ENCODE measurements at places on chromosomes 7 and 10.

DNA sequence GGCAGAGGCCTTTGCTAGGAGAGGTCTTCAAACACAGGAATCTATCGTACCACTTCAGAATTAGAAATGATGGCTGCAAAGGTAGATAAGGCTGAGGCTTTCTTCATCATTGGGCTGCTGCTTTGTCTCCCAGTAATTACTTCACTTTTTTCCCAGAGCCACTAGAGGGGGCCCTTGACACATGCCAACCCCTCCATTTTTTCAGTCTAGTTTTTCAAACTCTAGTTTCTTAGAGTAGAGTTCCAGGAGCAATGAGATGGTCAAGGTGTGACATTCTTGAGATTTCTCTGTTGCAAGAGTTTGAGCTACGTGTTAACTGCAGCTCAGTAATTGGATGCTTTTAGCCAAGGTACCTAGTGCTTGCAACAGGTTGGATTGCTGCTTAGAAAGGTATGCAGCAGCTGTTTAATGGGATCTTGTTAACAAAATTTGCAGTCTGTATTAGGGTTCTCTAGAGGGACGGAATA lies 33.8 kb upstream of the RBM20 start:
- DNase-seq: no peak

DNA sequence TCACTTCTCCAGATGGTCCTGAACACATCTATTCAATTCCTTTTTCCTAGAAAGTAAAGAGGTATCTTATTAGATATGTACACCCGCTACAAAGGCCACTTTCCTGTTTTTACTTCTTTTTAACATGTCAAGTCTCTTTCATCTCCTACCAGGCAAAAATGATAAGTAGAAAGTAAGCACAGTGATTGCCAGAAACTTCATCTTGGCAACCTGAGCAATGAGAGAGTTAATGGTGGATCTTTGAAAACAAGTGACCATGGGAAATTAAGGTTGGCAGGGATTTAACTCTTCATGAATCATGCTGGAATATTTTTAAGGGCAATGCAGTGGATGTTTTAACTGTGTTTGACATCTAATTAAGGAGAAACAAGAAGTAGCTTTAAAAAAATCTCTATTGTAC lies 2.7 kb downstream of the SEMA3A start:
- no peak for DNase-seq

GRCh38 chr10:18619016-18619415 lies 32.4 kb downstream of the NSUN6 start:
- no peak for DNase-seq

GRCh38 chr7:133540096-133540860 lies 287.4 kb downstream of the EXOC4 start:
- DNase-seq: no peak

DNA sequence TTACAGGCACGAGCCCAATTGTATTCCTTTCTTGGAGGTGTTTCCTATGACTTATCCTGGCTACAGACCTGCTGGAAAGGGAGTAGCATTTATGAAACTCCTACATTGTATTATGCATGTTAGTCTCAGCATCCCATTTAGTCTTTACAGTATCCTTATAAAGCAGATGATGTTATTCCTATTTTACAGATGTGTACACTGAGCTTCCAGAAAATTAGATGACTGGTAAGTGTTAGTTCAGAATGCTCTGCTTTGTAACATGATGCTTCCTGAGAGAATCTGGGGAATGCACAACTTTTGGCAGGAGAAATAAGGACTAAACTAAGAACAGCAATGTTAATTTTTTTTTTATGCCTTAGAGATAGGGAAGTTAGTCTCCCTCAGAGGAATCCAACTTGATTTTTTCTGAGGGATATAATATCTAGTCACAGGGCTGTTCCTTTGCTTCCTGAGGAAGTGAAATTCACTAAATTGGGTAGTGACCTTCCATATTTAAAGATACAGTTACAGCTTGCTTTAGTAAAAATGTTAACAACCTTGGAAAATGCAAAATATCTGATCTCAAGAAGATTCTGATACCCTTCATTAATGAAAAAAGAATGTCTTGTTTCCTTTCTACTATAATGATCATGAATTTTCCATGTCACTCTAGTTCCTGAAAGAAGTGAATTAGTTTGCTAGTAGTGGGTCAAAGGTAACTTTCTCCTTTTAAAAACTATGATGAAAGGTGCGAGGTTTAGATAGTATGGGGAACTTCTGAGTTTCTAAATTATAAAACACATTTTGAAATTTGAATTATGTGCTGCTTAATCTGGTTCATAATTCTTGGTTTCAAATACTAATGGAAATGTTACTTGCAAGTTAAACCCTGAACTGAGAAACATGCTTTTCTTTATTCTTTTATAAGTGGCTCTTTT lies 194.0 kb upstream of the PRPS1L1 start:
- DNase-seq: no peak

DNA sequence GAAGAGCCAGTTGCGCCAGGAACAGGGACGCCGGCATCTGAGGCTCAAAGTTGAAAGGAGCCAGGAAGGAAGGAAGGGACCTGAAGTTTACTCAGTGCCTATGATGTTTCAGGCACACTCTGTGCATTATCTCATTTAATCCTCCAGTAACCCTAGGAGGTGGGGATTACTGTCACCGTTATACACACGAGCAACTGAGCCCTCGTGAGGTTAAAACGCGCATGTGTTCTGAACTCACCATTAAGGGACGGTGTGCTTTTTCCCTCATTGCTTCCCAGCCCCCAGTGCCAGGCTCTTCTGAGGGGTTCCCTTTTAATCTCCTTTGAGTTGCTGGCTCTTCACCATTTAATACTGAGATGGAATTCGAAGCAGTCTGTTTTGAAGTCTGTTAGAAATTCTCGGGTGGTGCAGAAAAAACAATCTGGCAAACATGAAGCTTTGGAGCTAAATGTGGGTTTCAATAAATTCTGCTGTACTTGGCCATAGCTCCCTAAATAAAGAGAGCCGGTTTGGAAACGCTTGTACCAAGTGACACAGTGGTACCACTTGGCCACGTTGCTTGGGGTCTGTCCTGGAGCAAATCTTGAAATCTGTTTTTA lies 102.2 kb downstream of the TAX1BP1 start:
- DNase-seq: no peak

- DNase-seq: no peak
These were observed 180.2 kb upstream of the CACNA2D1 start for GRCh38 chr7:82623812-82624211.

DNA sequence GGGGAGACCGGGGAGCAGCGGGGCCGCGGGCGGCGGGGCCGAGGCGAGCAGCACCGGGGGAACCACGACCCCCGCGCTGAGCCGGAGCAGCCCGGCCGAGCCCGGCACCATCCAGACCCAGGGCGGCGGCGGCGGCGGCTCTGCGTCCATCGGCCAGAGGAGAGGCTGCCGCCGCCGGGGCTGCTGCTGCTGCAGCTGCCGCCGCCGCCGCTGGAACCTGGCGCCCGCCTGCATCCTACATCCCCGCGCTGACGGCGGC lies 190 bp downstream of the TCERG1L start:
- no peak for DNase-seq

GRCh38 chr7:80139236-80139635 lies 4.6 kb downstream of the GNAI1 start:
- no peak for DNase-seq

DNA sequence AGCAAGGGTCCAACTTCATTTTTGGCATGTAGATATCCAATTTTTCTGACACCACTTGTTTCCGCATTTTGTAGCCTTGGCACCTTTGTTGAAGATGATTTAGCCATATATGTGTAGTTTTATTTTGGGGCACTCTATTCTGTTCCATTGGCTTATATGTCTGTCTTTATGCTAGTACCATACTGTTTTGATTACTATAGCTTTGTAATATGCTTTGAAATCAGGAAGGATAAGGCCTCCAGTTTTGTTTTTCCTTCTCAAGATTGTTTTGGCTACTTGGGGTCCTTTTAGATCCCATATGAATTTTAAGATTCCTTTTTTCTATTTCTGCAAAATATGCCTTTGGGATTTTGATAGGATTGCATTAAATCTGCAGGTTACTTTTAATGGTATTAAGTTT lies 9.5 kb upstream of the BTBD16 start:
- DNase-seq: no peak

- no peak for DNase-seq
These were observed 5.5 kb upstream of the OPN4 start for GRCh38 chr10:86648704-86649427.

DNA sequence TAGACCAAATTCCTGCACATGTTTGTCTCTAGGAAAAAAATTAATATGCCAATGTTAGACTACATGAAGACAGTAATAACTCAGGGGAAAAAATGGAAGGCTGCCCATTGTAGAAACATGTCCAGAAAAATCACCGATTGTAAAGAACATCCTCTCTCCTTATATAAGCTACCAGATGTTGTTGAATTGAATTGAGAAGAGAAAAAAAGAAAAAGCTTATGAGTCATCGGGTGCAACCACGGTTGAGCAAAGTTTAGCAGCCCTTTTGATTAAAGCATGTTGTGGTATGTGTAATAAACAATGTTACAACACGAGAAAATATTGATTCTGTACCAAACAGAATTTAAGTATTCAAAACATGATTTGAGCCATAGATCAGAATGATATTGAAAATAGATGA lies 102.3 kb upstream of the ARHGAP21 start:
- DNase-seq: no peak

DNA sequence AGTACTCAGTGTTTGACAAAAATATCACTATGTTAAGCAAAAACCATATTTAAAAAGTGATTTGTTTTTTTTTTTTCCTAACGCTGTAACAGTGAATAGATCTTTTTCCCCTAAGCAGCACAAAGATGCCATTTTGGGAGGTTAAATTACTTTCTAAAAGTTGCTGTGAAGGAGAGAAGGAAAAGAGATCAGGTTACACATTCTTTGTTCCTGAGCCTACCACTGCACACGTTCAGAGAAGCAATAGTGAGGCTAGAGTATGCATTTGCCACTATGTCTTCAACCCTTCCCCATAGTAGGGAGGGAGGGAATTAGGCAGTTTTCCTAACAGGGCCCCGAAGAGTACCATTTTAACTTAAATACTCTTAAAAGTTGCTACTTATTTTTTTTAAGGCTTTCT lies 38.9 kb downstream of the BMPR1A start:
- no peak for DNase-seq

GRCh38 chr7:140060788-140061606 lies 1.8 kb downstream of the PARP12 start:
- DNase-seq: no peak

- no peak for DNase-seq
These were observed 13.8 kb downstream of the MRPL32 start for GRCh38 chr7:42945821-42946626.

- DNase-seq: no peak
These were observed 613.9 kb upstream of the IGFBP3 start for GRCh38 chr7:46534664-46535588.

Measured in GM12864 (cell line).